Hepatocyte (in vitro differentiated cells): ENCODE measurements at places on chromosomes 3 and 15.

DNA sequence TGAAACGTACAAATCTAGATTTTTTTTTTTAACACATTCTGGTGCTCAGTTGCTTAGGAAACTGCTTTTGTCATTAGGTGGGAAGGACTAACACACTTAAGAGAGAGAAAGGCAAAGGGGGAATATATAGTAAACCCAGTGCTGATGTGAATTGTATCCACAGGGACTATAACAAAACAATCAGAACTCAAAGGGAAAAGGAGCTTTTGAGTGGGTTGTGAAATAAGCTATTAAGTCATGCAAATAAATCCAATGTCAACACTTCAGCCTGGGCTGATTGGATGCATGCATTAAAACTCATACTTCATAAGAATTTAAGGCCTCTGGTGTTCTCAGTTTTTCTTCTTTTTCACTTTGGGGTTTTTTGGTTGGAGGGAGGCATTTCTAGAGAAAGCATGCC, 628.9 kb downstream of the FHIT start:
- DNase-seq, result no peak

DNA sequence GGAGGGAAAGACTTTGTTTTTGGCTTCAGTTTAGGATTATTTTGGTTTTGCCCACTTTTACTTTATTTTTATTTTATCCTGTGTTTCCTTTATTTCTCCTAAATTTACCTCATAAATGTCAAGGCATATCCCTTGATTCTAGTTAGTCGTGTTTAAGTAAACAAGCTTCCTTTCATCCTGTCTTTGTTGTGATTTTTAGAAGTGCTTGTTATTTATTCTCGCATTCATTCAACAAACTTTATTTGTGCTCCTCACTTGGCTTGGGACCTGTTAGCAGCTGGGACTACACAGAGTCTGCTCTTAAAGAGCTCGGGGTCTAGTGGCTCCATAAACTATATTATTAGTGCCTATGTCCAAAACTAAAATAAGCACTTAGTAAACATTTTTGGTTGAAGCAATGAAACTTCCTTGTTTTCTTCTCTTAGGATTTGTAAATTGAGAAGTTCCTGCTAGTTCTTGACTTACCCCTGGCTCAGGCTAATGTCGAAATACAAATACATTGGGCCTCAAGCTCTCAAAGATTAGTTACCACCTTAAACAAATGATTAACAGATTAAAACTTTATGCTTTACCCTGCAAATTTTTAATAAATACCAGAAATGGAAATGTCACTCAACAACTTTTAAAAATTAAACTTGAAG, 19.0 kb upstream of the DMXL2 start:
- DNase-seq, result no peak

DNA sequence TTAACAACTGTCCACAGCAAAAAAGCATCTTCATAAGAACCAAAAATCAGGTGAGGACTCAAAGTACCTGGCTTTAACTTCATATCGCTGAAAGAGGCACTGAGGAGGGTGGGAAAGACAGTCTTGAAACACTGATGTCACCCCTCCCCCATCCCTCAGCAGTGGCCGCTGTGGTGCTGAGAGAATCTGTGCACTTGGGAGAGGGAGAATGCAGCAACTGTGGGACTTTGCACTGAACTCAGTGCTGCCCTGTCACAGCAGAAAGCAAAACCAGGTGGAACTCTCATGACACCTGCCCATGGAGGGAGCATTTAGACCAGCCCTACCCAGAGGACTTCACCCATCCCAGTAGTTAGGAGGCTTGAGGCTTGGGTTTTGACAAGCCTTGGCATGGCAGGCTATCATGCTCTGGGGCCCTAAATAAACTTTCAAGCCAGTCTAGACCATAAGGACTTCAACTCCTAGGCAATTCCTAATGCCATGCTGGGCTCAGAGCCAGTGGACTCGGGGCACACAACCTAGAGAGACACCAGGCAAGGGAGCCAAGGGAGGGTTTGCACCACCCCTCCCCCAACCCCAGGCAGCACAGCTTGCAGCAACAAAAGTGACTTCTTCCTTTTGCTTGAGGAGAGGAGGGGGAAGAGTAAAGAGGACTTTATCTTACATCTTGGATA, 6.1 kb upstream of the ZSCAN2 start:
- DNase-seq, result peak; percentile 44

- DNase-seq, result no peak
These were observed 159.1 kb downstream of the AKAP13 start for GRCh38 chr15:85539491-85539890.

- peak; percentile 84 for DNase-seq
These were observed at the start of gene PRTG for GRCh38 chr15:55742927-55743728. PRTG (minus strand) TSS chr15:55743152; CDS start chr15:55742931, 221 bp downstream.

- DNase-seq, result no peak
These were observed 184.4 kb upstream of the UMPS start for GRCh38 chr3:124545891-124546290.

GRCh38 chr15:74301583-74302361, 65.6 kb downstream of the CCDC33 start:
- DNase-seq, result no peak

GRCh38 chr3:33229066-33229465, 10.5 kb upstream of the SUSD5 start:
- DNase-seq, result no peak

DNA sequence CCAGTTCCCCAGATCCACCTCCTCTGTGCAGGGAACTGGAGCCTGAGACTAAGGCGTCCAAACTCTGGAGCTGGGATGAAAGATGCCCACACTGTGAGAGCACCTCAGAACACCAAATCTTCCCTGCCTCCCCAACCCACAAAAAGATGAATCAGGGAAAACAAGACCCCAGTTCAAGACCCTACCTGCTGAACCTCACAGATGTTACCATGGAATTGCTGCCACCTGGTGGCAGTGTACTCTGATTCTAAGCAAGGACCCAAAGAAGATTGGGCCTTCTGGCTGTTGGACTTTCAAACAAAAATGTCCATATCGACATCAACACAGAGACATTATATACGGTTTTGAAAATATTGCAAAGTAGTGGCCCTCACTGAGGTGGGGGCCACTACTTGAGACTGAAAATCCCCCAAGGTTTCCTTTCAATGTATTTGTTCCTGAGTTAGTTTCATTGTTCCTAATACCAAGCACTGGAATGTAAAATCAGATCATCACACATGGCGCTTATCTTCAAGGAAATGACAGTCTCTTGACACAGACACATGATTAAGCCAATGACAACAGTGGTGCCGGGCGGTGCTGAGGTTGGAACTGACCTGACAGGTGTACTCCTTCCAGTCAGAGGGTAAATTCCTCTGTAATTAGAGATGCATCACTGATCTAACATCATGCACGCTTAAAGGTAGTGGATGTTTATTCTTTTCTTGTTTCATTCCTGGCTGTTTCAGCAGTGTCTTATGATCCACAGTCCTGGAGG, 67.6 kb downstream of the SLC6A11 start:
- peak; percentile 30 for DNase-seq

DNA sequence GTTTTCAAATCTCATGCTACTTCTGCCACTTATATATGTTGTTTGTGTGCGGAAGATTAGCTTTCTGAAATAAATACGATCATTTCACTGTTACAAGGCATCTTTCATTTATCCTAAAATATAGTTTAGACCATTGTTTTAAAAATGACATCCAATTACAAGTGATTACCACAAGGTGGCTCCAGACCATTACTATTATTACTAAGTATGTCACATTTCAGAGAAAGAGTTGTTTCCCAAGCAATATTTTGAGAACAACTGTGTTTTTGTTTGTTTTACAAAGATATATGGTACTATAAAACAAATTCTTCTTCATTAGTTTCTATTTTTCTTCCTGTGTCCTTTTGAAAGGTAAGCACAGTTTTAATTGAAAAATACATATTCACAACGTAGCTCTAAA, 136.0 kb upstream of the RAP2B start:
- peak; percentile 42 for DNase-seq

GRCh38 chr3:124602980-124603627, 127.1 kb upstream of the UMPS start:
- DNase-seq, result no peak

- DNase-seq, result peak; percentile 86
These were observed 55.8 kb downstream of the ZNF621 start for GRCh38 chr3:40580494-40581091.

DNA sequence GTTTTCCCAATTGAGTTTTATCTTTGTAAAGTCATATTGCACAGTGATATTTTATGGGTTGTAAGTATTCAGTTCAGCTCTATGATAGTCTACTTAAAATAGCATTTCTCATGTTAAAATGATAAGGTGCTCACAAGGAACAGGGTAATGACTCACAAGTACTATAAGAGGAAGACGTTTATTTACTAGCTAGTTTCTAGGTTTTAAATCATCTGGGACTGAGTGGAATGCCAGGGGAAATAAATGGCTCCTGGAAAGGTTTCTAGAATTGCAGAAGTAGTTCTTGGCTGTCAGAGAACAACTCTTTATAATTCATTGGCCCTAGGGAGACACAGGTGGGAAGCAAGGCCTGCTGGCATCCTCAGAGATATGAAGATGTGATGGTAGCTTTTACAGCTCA, 112.8 kb downstream of the CHDH start:
- no peak for DNase-seq

DNA sequence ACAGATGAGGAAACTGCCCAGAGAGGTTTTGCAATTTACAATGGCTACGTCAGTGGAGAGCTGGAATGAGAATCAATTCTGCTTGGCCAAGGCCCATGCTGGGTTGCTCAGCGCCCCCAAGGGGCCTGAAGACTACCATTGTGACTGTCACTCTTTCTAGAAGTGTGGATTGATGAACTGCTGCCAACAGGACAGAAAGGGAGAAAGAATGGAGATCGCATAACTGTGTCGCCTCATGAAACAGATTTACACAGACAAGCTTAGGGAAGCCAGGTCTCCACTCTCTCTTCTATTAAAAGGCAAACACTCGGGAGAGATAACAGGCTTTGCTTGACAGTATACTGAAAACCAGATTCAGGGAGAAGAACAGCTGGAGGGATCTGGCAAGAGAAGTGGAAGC, 160.0 kb downstream of the STT3B start:
- DNase-seq, result no peak

DNA sequence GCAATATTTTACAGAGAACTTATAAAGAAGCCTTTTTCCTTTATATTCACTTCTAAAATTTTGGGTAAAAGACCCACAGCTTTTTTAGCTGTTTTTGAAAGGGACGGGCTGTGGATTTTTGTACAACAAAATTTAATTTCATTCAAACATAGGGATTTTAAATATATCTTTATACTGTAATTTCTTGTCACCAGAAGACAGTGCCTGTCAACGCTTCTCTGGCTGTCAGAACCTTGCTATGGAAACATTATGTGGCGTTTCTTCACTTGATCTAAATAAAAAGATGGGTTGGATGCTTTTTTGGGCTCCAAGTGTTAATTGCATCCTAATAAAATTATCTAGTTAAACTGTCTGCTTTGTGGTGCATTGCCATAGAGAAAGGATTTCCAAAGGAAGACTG, 635.6 kb upstream of the ALCAM start:
- no peak for DNase-seq
